ENCODE measurements at places on chromosomes 7 and 10.
A peak's percentile ranks its signal among the peaks of the same experiment; 100 is the strongest.

DNA sequence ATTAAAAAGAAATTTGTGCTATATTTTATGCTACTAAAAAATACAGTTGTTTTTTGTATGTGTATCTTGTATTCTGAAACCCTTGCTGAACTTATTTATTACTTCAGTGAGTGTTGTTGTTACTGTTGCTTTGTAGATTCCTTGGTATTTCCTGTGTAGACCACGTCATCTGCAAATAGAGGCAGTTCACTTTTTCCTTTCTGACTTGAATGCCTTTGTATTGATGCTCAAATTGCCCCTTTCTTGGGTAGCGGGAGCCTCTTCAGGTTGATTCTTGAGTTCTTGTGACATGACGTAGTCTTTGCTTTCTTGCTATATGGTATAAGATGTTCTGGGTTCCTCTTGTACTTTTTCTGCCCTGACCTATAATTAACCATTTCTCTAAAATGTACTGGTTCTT, 504.1 kb downstream of the SDK1 start:
- no peak for DNase-seq

DNA sequence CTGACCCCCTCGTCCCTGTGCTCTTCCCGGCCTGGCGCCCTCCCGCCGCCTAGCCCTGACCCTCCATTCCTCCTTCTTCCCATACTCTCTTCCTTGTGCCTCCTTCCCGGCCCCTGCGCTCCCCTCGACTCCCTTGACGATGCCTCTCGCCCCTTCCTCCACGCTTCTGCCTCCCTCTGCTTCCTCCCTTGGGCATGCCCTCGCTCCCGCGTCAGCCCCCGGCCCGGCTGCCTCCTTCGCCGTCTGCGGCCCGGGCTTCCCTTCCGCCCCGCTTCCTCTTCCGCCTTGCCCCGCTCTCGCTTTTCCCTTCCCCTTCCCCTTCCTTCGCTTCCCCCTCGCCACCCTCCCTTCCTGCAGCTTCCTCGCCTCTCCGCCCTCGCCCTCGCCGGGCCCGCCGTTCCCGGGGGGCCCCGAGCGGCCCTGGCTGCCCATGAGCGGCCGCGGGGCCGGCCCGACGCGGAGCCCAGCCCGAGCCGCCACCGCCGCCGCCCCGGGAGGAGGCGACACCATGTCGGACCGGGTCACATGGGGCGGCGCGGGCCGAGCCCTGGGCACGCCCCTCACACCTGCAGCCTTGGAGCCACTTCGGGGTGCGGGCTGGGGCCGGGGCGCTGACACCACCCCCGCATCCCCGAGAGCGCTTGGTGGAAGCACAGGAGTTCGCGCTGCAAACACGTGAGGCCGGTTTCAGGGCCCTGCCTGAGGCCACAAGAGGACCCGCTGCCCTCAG, at the start of gene FBXW4:
Gene FBXW4 (minus strand): TSS at position 497 of the 730 bp plus-strand sequence. CDS start 65 bp downstream, at position 432.
- DNase-seq: peak; percentile 65

GRCh38 chr10:100529475-100530298, at the start of gene NDUFB8:
NDUFB8 (minus strand) TSS chr10:100529871; CDS start chr10:100529851, 20 bp downstream.
- peak; percentile 60 for DNase-seq

GRCh38 chr7:111727905-111728634, 165.8 kb upstream of the IMMP2L start:
- no peak for DNase-seq

DNA sequence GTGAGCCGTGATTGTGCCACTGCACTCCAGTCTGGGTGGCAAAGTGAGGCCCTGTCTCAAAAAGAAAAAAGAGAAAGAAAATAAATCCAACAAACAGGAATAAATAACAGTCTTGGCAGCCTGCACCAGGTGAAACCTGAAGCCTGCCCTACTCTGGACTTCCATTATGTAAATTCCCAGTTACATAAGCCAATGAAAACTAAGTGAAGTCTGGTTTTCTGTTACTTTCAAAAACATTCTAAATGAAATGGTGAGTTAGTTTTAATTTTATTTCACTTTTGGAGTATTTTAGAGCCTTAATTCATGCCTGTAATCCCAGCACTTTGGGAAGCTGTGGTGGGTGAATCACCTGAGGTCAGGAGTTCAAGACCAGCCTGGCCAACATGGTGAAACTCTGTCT, 22.5 kb upstream of the HIBADH start:
- no peak for DNase-seq

- DNase-seq: no peak
Measured at GRCh38 chr7:20598459-20599309, 16.8 kb upstream of the ABCB5 start.

GRCh38 chr10:114632869-114633715, 25.0 kb downstream of the ABLIM1 start:
- no peak for DNase-seq

DNA sequence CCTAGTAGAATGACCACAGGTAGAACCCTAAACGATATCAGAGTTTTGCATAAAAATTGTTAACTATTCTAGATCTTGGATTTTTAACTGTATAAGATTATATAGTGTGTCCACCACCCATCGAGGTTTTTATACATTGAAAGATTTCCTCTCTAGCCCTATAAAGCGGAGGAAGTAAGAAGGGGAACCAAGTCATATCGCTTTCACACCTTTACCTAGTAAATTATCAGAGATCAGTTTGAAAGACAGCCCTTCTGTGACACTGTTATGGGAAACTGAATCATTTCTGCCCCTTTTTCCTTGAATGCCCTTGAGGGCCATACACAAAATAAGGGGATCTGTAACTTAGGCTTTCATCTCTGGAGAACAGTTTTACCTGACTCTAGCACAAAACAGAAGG, 8.3 kb upstream of the GPR37 start:
- DNase-seq: no peak

DNA sequence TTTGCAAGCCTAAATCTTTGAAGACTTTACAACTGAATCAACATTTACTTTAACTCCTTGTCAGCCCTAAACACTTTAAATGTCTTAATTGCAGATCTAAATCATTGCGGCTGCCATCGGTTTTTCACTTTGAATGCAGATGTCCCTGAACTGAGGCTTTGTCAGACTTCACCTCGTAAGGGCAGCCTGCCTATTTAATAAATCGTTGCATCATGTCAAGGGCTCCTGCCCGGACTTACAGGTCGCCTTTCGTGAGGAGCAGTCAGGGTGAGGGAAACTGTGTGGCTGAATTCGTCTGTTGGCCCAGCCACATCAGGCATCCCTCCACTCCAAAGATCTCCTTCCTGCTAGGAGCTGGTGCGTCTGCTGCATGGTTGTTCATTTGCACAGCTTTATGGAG, 368.2 kb upstream of the NPVF start:
- no peak for DNase-seq

DNA sequence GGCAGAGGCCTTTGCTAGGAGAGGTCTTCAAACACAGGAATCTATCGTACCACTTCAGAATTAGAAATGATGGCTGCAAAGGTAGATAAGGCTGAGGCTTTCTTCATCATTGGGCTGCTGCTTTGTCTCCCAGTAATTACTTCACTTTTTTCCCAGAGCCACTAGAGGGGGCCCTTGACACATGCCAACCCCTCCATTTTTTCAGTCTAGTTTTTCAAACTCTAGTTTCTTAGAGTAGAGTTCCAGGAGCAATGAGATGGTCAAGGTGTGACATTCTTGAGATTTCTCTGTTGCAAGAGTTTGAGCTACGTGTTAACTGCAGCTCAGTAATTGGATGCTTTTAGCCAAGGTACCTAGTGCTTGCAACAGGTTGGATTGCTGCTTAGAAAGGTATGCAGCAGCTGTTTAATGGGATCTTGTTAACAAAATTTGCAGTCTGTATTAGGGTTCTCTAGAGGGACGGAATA, 33.8 kb upstream of the RBM20 start:
- DNase-seq: no peak

DNA sequence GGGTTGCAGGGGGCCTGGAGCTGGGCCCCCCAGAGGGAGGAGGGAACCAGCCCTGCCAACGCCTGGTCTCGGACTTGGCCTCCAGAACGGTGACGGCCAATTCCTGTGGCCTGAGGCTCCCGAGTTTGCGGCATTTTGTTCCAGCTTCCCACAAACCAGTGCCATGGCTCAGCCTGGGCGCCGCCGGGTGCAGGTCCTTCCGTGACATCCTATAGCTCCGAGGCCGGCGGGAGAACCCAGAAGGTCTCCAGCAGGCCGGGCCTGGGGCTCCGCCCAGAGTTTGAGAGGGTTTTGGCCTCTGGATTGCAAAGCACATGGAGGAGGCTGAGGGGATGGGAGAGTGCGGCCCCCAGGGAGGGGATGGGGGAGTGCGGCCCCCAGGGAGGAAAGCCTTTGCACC, 92.6 kb downstream of the UNCX start:
- DNase-seq: no peak

GRCh38 chr7:47725031-47725780, 143.3 kb upstream of the TNS3 start:
- no peak for DNase-seq

GRCh38 chr10:96380821-96381220, 22.0 kb upstream of the OPALIN start:
- no peak for DNase-seq

- no peak for DNase-seq
Measured at GRCh38 chr7:2638224-2638991, 6.6 kb downstream of the TTYH3 start.

GRCh38 chr7:64888901-64889685, 14.0 kb upstream of the ZNF273 start:
- no peak for DNase-seq

- no peak for DNase-seq
Measured at GRCh38 chr7:26367219-26367711, 75.6 kb downstream of the SNX10 start.

- no peak for DNase-seq
Measured at GRCh38 chr10:122461367-122461728, at the start of gene HTRA1. HTRA1 (plus strand) TSS chr10:122461553; CDS start chr10:122461653, 100 bp downstream.

DNA sequence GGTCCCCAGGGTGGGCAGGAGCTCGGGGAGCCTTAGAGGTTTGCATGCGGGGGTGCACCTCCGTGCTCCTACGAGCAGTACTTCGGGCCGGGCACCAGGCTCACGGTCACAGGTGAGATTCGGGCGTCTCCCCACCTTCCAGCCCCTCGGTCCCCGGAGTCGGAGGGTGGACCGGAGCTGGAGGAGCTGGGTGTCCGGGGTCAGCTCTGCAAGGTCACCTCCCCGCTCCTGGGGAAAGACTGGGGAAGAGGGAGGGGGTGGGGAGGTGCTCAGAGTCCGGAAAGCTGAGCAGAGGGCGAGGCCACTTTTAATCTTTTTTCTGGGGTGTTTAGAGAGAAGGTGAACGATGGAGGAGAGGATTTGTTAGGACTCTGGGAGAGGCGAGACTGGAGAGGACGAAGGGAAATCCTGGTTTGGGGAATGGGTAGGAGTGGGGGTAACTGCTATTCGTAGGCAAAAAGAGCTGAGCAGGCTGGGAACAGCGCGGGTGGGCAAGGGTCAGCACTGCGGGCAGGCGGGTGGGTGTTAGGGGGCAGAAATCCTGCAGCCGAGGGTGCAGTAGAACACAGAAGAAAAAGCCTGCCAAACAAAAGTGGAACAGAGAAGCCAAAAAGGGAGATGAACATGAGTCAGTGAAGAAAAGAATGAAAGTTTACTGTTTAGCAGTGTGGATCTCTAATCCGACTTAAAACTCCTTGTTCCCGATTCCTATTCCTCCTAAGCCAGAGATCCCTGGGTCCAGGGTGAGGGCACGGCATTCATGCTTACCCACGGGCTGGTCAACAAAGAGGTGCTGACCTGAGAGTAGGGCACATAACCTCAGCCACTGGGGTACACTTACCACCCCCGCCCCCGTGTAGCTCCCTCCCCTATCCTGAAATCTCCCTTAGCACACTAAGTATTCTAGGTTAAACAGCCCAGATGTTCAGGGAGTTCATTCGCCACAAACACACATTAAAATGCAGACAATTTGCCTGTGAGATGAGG, 26.9 kb downstream of the PRSS2 start:
- DNase-seq: peak; percentile 22

GRCh38 chr10:7374795-7375194, 36.0 kb downstream of the SFMBT2 start:
- DNase-seq: no peak

- no peak for DNase-seq
Measured at GRCh38 chr10:3059974-3060373, 7.4 kb upstream of the PFKP start.

- no peak for DNase-seq
Measured at GRCh38 chr10:36301139-36301538, 659.0 kb upstream of the FZD8 start.

DNA sequence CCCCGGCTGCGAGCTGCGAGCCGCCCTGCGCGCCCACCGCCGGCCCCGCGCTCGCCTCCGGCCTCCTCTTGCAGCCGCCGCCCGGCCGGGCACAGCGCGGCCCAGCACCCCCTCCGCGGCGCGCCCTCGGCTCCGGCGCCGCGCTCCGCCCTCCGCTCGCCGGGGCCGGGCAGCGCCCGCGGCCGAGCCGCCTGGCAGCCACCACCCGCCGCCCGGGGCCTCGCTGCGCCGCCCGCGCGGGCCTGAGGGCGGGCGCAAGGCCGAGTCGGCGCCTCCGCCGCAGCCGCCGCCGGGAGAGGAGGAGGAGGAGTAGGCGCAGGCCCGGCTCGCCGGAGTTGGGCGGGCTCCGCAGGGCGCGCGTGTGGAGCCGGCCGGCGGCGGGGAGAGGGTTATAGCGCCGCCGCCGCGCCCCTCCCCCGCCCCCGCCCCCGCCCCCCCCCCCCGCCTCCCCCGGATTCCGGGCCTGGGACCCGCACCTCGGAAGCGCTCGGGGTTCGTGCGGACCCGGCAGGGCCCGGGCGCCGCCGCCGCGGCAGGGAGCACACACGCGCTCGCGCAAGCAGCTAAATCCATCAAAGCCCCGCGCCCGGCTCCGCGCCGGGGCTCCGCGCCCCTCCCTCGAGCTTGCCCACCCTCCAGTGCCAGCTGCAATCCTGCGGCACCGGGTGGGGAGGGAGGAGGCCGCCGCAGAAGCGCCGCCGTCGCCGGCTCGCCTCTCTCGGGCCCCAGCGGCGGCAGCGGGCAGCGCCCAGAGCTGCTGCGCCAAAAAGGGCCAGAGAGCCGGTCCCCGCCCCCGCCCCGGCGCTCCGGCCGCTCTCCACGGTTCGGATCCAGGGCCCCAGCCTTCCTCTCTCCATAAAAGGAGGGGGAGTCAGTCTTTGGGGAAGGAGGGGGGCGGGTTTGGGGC, at the start of gene PDGFA:
Gene PDGFA (minus strand): TSS at position 363 of the 907 bp plus-strand sequence. CDS start 845 bp downstream, outside the sequence.
- no peak for DNase-seq

- DNase-seq: no peak
Measured at GRCh38 chr10:34804306-34804705, 10.8 kb downstream of the PARD3 start.

GRCh38 chr10:7501157-7501556, 90.3 kb upstream of the SFMBT2 start:
- no peak for DNase-seq

DNA sequence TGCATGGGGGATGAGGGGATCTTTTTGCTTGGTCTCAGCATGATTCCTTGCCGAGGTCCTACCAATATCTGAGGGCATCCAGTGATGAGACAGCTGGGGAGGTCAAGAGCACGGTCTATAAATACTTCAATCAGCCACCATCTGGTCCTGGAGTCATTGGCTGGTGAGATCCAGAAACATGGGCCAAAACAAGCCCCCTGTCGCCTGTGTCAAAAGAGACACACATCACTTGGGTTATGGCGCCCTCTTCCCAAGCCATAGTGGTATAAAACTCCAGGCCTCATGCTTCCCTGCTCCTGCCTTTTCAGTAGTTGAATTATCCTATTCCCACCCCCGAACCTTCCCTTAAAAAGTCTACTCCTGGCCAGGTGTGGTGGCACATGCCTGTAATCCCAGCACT, 60.9 kb downstream of the SLC35B4 start:
- DNase-seq: no peak

GRCh38 chr7:116629051-116629463, 42.9 kb upstream of the MET start:
- DNase-seq: no peak

GRCh38 chr10:13527864-13528122, 1.0 kb downstream of the BEND7 start:
- DNase-seq: no peak

- no peak for DNase-seq
Measured at GRCh38 chr10:59577984-59578383, 131.7 kb downstream of the SLC16A9 start.

- no peak for DNase-seq
Measured at GRCh38 chr7:80307227-80307856, 172.7 kb downstream of the GNAI1 start.
